ENCODE measurements at places on chromosomes 7 and 10. TPM values are rescaled to one million over a fixed set of nuclear protein-coding genes. Genes with fewer than 3 reads are reported as not detected.

GRCh38 chr10:85513436-85513835 lies 853.2 kb downstream of the GRID1 start:
- H3K4me3 ChIP-seq: no peak overlapping the region
- H3K36me3 ChIP-seq: no peaks in the 10 kb centered on the region
- no peaks in the 10 kb centered on the region for H3K27me3 ChIP-seq
- H3K27ac ChIP-seq: no peak overlapping the region

- no peak overlapping the region for H3K27ac ChIP-seq
- no peaks in the 10 kb centered on the region for H3K27me3 ChIP-seq
- no peaks in the 10 kb centered on the region for H3K36me3 ChIP-seq
- no peak for DNase-seq
- H3K4me1 ChIP-seq: no peaks in the 10 kb centered on the region
Observed at GRCh38 chr7:90681336-90682022, 85.4 kb downstream of the CDK14 start.

DNA sequence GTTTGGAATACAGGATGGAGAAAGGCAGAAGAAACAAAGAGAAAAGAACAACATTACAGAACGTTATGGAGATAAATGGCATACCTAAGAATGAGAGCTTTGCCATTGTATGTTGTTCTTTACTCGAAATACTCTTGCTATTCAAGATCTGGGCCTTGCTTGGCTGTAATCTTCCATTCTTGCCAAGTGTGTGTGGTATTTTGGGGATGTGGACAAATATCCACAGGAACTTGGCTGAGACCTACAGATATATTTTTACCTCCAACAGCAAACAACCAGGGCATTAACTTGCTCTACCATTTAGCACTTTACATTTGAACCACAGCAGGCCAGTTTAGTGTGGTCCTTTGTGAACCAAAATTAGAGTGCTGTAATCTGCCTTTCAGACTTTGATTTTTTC lies 76.3 kb downstream of the DKK1 start:
- no peak overlapping the region for H3K27ac ChIP-seq
- no peaks in the 10 kb centered on the region for H3K4me1 ChIP-seq
- H3K36me3 ChIP-seq: no peaks in the 10 kb centered on the region
- H3K27me3 ChIP-seq: no peaks in the 10 kb centered on the region
- no peak overlapping the region for H3K4me3 ChIP-seq
- DNase-seq: no peak

DNA sequence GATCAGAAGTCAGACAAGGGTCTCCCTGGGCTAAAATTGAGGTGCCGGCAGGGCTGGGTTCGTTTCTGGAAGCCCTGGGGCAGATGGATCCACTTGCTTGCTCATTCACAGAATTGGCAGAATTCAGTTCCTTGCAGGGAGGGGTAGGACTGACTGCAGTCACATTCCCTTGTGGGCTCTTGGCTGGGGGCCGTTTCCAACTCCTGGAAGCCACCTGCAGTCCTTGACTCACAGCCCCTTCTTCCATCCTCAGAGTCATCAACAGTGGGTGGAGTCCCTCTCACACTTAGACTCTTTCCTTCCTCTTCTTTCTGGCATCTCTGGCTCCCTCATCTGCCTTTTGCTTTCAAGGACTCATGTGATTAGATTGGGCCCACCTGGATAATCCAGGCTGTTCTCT lies 54.6 kb upstream of the NANOS1 start:
- no peaks in the 10 kb centered on the region for H3K36me3 ChIP-seq
- no peak overlapping the region for H3K4me3 ChIP-seq
- DNase-seq: no peak
- no peaks in the 10 kb centered on the region for H3K27me3 ChIP-seq

DNA sequence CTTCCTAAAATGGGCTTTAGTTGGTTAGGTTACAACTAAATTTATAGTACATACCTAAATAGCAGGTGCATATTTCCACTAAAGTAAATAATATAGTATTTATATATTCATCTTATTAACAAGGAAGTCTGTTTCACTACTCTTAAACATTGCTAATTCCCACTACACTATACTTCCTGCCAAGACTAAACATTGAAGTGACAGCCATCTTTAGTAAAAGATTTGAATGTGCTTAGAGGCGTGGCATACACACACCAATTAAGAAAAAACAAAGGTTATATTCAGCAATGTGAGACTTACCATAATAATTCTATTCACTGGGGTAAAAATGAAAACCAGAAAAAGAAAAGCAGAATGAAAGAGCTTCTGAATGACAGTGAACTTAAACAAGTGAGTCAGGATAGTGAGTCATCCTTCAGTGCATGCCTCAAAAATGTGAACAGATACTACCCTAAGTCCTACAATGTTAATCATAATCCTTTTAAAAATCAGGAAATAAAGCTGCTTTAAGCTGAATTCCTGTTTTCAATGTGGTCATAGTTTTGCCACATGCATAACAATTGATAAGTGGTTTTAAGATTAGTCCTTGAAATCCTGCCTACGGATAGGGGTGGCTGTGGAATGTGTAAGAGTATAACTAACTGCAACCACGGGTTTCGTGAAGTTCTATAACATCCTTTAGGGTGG lies 59.4 kb downstream of the USP6NL start:
- no peaks in the 10 kb centered on the region for H3K4me1 ChIP-seq
- H3K27ac ChIP-seq: no peak overlapping the region
- no peaks in the 10 kb centered on the region for H3K36me3 ChIP-seq
- DNase-seq: no peak

DNA sequence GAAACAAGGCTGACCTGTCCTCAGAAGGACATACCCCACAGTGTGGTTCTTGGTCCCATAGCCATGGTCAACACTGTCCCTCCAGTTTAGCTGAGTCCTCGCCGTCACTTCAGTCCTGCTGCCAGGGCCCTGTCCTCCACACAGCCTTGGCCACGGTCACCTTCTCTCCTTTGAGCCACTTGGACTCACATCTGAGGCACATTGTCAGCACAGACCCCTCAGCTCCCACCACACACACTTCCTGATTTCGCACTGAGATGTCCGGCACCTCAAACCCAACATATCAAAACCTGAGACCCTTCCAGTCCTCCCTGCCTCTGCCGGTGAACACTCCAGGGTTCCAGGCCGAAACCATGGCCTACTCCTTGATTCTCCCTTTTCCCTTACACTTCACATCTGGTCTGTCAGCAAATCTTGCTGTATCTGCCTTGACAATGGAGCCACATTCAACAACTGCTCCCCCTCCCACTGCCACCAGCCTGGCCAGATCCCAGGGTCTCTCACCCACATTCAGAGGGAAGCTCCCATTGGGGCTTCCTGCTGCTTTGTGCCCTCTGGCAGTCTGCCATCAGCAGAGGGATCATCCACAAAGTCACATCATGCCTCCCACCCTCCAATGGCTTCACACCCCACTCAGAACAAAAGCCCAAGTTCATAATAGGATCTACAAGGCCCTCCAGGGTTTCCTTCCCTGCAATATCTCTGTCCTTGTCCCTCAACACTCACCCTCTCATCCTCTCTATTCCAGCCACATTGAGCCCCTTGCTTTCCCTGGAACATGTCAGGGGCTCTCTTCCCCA lies 219.6 kb upstream of the SHH start:
- no peak overlapping the region for H3K27ac ChIP-seq
- DNase-seq: no peak
- H3K36me3 ChIP-seq: no peaks in the 10 kb centered on the region

The CC2D2B gene
- 2.0 TPM for total RNA-seq

The LRRC18 gene
- total RNA-seq: not detected

The SH2D4B gene
- total RNA-seq: 1.1 TPM

The LMOD2 gene
- total RNA-seq: not detected

The CRTAC1 gene
- 2.7 TPM for total RNA-seq
